ENCODE measurements at places on chromosomes 3 and 15.
A peak's percentile ranks its signal among the peaks of the same experiment; 100 is the strongest.

GRCh38 chr3:107024551-107025026, 352.6 kb upstream of the CCDC54 start:
- no peak for DNase-seq

DNA sequence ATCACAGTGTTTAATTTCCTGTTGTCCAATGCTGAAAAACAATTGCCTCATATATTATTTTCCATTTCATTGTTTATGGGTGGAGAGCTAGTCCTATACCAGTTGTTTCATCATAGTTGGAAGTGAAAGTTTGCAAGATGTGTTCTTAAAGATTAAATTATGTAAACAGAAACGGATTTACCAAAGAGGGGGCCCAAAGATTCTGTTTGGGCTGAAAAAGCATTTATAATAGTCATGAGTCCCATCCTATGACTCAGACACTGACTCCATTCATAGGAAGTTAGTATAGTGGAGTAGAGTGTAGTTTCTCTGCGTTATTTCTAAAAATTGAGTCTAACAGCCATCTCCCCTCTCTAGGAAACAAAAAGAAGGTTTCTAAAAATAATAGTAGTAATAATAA, 24.3 kb downstream of the NFKBIZ start:
- no peak for DNase-seq

GRCh38 chr3:13072239-13072599, 1.0 kb downstream of the IQSEC1 start:
- no peak for DNase-seq

GRCh38 chr3:124834723-124835718, 52.1 kb downstream of the ITGB5 start:
- DNase-seq = peak; percentile 41

- peak; percentile 37 for DNase-seq
Measured at GRCh38 chr3:68972358-68972979, 40.1 kb upstream of the TAFA4 start.

- DNase-seq = no peak
Measured at GRCh38 chr3:86251781-86252180, 739.2 kb downstream of the VGLL3 start.

GRCh38 chr3:42752441-42752840, 20.6 kb downstream of the CCDC13 start:
- no peak for DNase-seq

- no peak for DNase-seq
Measured at GRCh38 chr3:102089239-102089638, 239.9 kb downstream of the NFKBIZ start.

- no peak for DNase-seq
Measured at GRCh38 chr15:66411190-66411589, 24.5 kb downstream of the MAP2K1 start.

DNA sequence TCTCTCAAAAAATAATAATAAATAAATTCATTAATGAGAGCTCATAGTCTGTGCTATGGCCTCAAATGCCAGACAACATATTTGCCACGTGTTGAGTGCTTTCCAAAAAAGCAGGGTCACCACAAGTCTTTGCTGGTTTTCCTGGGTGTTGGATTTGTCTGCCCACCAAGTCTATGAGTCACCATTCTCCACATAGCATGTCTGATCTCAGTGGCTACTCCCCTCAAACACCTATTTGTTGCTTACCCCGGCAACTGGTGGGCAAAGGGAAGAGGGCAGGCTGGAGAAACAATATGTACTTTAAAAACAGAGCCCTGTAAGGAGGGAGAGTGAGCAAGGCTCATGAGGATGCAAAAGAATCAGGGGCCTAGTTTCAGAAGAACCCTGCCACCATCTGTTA, 120.0 kb upstream of the ARRDC4 start:
- no peak for DNase-seq

- no peak for DNase-seq
Measured at GRCh38 chr15:37061996-37062395, 38.4 kb downstream of the MEIS2 start.

DNA sequence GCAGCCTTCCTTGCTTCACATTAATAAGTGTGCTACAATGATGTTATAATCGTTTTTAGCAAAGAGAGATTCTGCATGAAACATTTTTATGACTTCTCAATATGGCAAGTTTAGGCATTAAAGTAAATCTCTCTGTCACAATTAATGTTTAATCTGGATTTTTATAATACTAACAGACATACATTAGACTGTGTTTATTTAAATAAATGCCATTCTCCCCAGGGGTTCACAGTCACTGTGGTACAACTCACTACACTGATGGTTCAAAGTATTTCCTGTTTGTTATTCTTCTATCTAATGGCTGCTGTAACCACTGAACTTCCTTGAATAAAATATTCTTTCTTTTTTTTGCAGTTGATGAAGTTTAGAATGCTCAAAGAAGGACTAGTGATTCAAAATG, 59.0 kb downstream of the SLC12A1 start:
- DNase-seq = no peak

GRCh38 chr15:68365140-68365745, 66.7 kb downstream of the ITGA11 start:
- no peak for DNase-seq

DNA sequence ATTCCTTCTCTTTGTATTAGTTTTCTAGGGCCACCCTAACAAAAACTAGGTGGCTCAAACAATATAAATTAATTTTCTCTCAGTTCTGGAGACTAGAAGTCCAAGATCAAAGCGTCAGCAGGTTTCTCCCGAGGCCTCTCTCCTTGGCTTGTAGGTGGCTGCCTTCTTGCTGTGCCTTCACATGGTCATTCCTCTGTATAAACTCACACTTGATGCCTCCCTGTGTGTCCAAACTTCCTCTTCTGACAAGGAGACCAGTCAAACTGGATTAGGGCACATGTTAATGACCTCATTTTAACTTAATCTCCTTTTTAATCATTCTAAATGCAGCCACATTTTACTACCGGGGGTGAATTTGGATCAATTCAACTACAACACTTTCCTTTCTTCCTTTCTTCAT, 691.1 kb downstream of the DIPK2A start:
- no peak for DNase-seq

All from activated CD8-positive, alpha-beta memory T cell treated with anti-CD3 and anti-CD28 coated beads, Interleukin-2, amount 50 U/mL, for 4 hours (primary cell).